ENCODE measurements at places on chromosomes 6 and 20.

GRCh38 chr6:121695329-121695728, 259.9 kb downstream of the GJA1 start:
- DNase-seq, result no peak

DNA sequence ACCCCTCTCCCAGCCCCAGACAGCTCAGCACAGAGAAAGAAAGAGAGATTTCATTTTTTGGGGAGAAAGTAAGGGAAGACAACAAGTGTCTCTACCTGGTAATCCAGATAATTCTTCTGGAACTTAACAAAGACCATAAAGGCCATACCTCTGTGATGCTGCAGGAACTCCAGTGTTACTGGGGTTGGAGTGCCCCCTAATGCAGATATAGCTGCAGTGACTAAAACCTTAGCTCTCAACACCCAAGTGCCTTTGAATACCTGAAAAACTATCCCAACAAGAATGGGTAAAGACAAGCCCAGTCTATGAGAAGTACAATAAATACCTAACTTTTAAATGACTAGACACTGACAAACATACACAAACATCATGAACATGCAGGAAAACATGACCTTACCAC, 365.3 kb upstream of the PTCHD4 start:
- DNase-seq, result no peak

DNA sequence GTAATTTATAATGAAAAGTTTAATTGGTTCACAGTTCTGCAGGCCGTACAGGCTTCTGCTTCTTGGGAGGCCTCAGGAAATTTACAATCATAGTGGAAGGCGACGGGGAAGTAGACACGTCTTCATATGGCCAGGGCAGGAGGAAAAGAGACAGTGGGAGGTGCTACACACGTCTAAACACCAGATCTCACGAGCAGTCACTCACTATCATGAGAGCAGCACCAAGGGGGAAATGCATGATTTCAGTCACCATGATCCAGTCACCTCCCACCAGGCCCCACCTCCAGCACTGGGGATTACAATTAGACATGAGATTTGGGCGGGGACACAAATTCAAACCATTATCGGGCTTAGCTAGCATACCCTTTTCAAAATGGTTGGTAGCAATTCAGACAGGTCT, 41.2 kb downstream of the EIF2S2 start:
- no peak for DNase-seq

GRCh38 chr6:156595476-156595875, 181.7 kb upstream of the ARID1B start:
- no peak for DNase-seq

DNA sequence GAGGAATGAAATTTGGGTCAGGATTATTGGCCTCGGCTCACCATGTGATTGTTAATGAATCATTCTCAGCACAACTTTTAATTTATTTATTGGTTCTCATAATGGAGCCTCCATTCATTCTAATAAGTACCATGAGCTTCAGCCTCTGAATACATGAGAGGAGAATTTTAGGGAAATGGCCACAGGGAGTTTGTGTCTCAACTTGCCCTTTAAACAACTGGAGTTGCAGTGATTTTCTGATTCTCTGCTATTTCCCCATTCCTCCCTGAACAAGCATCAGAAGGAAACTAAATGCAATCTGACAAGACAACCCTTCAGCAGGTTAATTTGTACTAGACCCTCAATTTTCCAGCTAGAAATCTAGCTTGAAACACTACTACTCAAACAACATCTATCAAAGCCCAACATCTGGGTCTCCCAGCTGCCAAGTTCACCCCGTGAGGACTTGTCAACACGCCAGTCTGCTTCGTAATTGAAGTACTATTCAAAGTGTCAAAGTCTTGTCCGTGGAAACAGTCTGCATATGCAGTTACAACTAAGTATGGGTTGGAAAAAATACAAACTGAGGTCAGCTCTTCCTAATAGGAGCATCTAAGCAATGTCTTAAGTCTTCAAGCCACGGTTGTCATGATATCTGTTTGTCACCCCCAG, 235.4 kb downstream of the CDH4 start:
- DNase-seq, result no peak

- no peak for DNase-seq
Measured at GRCh38 chr20:9156529-9157280, 87.8 kb downstream of the PLCB4 start.

DNA sequence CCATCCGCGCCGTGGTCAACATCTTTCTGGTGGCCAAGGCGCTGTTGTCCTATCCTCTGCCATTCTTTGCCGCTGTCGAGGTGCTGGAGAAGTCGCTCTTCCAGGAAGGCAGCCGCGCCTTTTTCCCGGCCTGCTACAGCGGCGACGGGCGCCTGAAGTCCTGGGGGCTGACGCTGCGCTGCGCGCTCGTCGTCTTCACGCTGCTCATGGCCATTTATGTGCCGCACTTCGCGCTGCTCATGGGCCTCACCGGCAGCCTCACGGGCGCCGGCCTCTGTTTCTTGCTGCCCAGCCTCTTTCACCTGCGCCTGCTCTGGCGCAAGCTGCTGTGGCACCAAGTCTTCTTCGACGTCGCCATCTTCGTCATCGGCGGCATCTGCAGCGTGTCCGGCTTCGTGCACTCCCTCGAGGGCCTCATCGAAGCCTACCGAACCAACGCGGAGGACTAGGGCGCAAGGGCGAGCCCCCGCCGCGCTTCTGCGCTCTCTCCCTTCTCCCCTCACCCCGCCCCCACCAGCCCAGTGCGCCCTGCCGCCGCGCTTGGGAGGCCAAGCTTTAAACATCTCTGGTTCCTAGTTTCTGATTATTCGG, 4.0 kb downstream of the SLC32A1 start:
- no peak for DNase-seq

DNA sequence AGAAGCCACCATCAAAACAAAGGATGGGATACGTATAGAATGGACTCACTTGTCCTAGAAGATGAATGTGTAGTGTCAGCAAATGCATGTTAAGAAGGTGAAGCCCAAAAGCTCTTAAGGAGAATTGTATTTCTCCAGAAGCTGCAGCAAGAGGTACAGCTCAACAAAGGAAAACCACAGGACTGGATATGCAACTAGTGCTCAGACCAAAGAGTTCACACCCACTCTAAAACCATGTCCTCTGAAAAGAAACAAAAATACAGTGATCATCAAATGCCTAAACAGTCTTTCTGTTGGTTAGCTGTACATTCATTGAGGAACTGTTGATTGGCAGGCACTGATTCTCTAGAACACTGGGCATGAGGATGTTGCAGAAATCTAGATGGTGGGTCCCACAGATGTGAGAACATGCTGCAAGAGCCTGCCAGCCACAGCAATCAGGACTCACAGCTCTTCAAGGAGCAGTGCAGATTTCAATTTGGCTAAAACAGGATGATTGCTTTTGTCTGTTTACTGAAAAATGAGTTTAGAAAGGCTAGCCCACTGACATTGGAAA, 94.6 kb downstream of the COL9A1 start:
- DNase-seq, result no peak

DNA sequence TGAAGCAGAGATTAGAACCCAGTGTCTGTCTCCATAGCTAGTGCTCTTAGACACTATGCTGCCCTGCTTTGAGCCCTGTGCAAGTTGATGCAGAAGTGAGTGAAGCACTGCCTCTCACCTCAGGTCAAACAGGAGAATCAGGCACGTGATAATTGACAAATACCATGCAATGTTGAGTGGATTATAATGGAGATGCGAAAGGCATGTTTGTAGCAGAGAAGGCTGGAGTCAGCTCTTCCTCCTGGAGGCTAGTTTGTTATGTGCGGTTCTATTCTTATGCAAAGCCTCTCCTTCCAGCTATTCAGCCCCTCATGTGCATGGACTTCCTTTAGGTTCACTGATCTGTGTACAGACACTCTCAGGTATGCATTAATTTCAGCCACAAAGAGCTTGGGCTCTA, 108.5 kb downstream of the MANEA start:
- no peak for DNase-seq

GRCh38 chr6:21337263-21337662, 256.3 kb upstream of the SOX4 start:
- no peak for DNase-seq

GRCh38 chr6:166360243-166361076, 18.1 kb upstream of the SFT2D1 start:
- DNase-seq, result no peak

- no peak for DNase-seq
Measured at GRCh38 chr6:79427721-79428120, 109.5 kb downstream of the LCA5 start.

DNA sequence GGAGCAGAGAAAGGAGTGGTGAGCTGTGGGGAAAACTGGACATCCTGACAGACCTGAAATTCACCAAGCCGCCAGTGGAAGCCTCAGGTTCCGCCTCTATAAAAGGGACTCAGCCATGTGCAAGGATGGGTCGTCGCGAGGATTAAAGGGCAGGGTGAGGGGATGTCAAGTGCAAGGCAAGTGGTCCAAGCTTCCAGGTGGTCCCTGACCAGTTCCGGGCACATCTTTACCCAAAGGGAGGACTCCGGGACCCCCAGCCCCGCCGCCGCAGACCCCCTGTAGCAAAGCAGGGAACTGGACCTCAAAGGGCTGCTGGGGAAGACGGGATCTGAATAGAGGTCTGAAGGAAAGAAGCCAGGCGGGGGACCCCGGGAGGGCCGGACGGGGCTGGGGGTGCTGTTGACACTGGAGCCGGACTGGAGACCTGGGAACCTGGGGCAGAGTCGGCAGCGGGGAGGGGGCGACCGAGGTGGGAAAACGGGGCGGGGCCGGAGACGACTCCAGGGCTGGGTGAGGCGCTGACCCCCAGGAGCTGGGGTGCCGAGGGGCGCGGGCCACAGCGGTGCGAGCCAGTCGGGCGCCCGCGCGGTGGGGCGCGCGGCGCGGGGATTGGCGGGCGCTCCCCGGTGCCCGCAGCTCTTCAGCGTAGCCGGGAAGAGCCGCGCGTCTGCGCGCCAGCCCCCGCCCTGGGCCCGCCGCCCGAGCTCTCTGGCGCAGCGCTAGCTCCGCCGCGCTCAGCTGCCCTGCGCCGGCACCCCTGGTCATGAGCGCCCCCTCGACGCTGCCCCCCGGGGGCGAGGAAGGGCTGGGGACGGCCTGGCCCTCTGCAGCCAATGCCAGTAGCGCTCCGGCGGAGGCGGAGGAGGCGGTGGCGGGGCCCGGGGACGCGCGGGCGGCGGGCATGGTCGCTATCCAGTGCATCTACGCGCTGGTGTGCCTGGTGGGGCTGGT, at the start of gene SSTR4:
Gene SSTR4, plus strand, starts transcription at position 592 of the 951 bp plus-strand sequence. Its CDS starts 172 bp downstream, at position 764.
- no peak for DNase-seq

GRCh38 chr6:1403851-1404712, 14.7 kb downstream of the FOXF2 start:
- DNase-seq, result no peak

GRCh38 chr6:119297049-119297448, 52.5 kb downstream of the MAN1A1 start:
- no peak for DNase-seq

DNA sequence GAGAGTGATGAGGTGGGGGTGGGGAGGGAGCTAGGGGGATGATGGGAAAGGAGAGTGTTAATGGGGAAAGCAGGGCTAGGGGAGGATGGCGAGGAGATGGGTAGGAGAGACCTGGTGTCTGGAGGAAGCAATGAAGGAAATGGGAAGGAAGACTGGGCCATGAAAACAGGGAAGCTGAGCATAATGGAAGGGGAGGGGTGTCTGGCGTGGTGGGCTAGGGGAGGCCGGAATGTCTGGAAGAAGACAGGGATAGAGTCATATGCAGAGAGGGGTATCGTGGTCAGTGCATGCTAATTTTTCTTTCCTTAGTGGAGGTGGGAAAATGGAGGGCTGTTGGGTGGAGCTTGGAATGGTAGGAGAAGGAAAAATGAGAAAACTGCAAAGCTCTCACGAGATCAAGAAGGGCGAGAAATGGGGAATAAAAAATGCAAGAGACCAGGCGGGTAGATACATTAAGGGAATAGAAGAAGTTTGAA, 423 bp downstream of the KLHDC3 start:
- DNase-seq, result no peak

DNA sequence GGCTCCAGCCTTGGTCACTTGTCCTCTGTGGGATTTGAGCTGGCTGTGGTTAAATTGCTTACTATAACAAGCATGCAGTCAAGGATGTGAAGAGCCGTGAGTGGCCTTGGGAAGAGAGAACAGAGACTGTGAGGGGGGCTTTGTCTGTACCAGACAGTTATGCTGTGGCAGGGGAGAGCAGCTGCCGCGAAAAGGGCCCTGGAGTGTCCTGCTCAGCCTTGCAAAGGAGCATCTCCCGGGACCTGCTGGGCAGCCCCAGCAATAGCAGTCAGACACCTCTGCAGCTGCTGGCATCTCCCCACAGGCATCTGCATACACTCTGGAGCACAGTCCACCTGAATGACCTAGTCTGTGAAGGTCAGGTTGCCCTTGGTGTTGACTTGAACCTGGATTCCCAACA, 6.3 kb downstream of the EBF4 start:
- DNase-seq, result no peak

GRCh38 chr6:122641819-122642218, 31.6 kb downstream of the PKIB start:
- no peak for DNase-seq

GRCh38 chr20:46220455-46221207, 87.7 kb downstream of the CDH22 start:
- no peak for DNase-seq

- no peak for DNase-seq
Measured at GRCh38 chr6:2651961-2652360, 98.8 kb downstream of the MYLK4 start.

DNA sequence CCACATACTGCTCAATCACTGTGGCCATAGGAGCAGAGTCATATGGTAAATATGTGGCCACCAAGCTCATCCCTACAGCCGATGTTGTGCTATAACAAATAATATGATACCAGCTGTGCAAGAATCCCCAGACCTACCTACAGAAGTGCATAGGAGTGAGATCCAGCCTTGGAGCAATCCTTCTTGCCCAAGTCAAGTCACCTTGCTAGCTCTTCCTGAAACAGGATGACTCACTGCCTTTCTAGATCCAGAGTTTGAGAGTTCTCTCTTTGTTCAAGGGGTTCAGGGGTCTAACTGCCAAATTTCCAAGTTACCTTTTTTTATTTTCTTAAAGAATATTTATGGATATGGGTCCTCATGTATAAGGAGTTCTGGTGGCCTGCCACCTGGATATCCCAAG, 195.7 kb upstream of the MAN1A1 start:
- no peak for DNase-seq

GRCh38 chr6:127148511-127148910, 30.0 kb downstream of the RSPO3 start:
- DNase-seq, result no peak

DNA sequence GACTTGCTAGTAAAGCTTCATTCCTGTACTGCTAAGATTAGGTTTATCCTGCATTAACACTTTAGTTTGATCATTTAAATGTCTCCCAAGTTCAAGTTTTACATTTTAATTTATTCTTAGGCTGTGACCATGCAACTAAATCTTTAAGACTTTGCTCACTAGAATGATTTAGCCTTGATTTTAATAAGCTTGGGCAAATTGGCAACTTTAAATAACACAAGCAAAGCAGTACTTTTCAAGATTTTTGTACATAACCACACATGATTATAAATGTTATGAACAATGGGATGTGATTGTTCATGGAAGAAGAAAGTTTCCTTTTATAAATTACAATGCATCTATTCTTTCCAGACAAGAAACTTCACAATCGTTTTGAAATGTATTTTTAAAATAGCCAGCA, 948.0 kb upstream of the EPHA7 start:
- DNase-seq, result no peak

- no peak for DNase-seq
Measured at GRCh38 chr6:170131351-170131750, 159.5 kb downstream of the DLL1 start.

GRCh38 chr6:64037427-64037826, 401.8 kb downstream of the PHF3 start:
- no peak for DNase-seq

- no peak for DNase-seq
Measured at GRCh38 chr6:12543953-12544352, 172.6 kb upstream of the PHACTR1 start.

- no peak for DNase-seq
Measured at GRCh38 chr6:155181498-155181897, 82.3 kb upstream of the CLDN20 start.

GRCh38 chr20:34916774-34917354, 38.7 kb downstream of the GSS start:
- no peak for DNase-seq

Data from stromal cell of bone marrow (primary cell).